Stimulated activated naive CD4-positive, alpha-beta T cell treated with Interleukin-2 at 50 U/mL for 16 hours (primary cell): ENCODE measurements at places on chromosomes 6 and 20.

DNA sequence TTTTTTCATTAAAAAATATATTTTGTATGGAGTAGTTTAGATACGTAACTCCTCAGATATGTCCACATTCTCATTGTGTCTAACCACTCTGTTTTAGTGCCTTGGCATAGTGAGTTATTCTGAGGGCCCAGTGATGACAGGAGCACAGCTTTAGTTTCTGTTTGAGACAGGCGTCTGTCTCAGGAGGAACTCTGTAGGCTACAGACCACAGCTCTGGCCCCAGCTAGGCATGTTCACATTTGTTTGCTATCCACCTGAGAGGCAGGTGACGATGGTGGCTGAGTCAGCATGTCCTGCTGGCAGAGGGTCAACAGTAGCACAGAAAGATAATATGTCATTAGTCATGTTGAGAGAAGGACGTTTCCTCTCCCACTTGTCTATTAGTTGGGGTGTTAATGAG, 16.3 kb downstream of the LRRC1 start:
- DNase-seq, result no peak

- no peak for DNase-seq
Measured at GRCh38 chr20:50070361-50070760, 42.6 kb downstream of the UBE2V1 start.

GRCh38 chr6:63807056-63807455, 171.5 kb downstream of the PHF3 start:
- DNase-seq, result no peak

DNA sequence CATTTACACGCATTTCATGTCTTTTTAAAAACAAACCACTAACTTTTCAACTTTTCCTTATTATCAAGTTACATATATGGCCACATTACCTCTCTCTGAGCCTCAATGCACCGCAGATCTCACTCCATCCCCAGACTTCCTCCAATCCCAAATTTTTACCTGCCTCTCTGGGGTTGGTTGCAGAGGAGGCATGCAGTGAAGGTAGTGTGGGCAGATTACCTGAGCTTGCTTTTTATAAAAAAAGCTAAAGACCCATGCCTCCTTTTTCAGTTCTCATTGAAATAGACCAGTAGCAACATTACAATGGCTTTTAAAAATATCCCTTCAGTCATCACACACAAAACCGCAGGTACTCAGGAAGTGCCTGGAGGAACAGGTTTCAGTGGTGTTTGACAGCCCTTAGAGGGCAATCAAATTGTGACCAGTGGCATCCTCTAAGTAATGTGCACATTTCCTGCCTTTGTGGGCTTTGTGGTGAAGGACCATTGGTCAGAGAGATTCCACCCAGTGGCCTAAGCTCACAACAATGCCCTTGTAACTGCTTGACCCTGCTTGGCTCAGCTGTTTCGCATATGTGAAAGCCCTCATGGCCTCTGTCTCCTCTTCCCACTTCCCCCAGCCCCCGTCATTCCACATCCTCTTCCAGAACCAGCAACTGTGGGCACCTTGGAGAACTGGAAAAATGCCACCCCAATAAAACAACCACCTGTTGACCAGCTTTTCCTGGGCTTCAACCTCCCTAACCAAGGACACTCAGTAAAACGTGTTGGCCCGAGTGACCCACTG, 30.2 kb upstream of the IL17A start:
- no peak for DNase-seq

GRCh38 chr6:168132531-168133167, 53.6 kb upstream of the FRMD1 start:
- no peak for DNase-seq

DNA sequence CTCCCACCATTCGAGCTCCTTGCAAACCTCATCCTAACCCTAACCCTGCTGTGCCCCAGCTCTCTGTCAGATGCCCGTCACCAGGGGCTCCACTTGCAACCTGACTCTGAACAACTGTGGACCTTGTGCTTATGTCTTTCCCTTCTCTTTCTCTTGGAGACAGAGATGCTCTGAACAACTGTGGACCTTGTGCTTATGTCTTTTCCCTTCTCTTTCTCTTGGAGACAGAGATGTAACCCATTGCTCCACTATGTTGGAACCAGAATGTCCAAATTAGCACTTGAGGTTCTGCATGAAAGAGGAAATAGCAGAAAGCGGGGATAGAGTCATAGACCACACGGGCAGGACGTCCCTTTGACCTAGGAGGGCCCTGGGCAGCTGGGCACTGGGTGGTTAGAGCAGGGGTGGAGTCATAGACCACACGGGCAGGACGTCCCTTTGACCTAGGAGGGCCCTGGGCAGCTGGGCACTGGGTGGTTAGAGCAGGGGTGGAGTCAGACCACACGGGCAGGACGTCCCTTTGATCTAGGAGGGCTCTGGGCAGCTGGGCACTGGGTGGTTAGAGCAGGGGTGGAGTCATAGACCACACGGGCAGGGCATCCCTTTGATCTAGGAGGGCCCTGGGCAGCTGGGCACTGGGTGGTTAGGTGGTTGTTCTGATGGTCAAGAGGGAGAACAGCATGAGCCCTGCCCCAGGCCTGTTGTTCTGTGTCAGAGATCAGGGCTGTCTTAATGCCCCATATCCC, 22.2 kb downstream of the PCMTD2 start:
- no peak for DNase-seq

DNA sequence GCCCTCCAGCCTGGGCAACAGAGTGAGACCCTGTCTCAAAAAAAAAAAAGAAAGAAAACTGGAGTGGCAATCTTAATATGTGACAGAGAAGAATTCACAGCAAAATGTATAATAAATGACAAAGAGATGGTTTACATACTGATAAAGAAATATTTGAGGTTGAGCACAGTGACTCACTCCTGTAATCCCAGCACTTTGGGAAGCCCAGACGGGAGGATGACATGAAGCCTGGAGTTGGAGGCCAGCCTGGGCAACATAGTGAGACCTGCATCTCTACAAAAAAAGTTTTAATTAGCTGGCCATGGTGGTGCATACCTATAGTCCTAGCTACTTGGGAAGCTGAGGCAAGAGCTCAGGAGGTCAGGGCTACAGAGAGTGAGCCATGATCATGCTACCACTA, 12.4 kb upstream of the DEFB118 start:
- no peak for DNase-seq

- DNase-seq, result no peak
Measured at GRCh38 chr20:13131688-13132087, 89.4 kb upstream of the ISM1 start.

GRCh38 chr20:49724408-49725223, 10.9 kb upstream of the B4GALT5 start:
- DNase-seq, result no peak

- no peak for DNase-seq
Measured at GRCh38 chr20:47102629-47103028, 208.0 kb downstream of the EYA2 start.

GRCh38 chr6:41306187-41306854, 19.8 kb upstream of the TREM1 start:
- DNase-seq, result peak; percentile 15

GRCh38 chr6:15996030-15996429, 132.9 kb upstream of the MYLIP start:
- DNase-seq, result no peak

- DNase-seq, result no peak
Measured at GRCh38 chr6:27862396-27863066, 49.7 kb downstream of the OR2B2 start.

DNA sequence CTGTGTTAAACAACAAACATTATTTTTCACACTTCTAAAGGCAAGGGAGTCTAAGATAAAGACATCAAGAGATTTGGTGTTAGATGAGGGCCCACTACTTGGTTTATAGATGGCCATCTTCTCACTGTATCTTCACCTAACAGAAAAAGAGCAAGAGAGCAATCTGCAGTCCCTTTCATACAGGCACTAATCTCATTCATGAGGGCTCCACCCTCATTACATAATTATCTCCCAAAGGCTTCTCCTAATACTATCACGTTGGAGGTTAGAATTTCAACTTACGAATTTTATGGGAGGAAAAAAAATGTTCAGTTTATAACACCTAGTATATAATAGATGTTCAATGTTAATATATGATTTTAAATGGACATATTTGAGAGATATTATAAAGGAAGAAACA, 45.6 kb downstream of the HDAC2 start:
- no peak for DNase-seq

GRCh38 chr6:157498817-157499216, 117.8 kb downstream of the ZDHHC14 start:
- DNase-seq, result no peak

DNA sequence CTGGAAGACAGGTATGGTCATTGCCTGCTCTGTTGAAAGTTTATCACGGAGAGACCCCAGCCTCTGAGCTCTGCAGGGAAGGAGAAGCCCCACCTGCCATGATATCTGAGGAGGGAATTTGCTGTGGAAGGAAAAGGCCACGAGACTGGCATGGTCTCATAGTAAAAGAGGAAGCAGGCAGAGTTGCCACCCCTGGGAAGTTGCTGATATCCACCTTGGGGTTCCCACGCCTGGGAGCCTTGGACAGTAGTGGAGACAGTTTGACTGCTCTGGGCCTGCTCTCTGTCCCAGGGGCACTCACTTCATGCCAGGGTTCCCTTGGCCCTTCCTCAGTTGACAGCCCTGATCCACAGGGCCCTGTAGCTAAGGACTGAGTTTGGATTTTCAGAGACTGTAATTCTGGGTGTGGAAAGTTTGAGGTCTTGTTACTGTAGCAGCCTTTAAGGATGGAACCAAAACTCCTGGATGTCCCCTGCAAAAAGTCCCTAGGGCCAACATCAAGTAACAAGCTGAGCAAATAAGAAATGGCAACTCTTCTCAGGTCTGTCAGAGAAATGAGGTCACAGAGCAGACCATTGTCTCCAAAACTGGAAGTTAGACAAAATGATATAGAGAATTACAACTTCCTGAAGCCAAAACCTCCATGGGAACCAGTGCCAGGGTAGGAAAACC, 6.9 kb upstream of the SIRPB1 start:
- no peak for DNase-seq

DNA sequence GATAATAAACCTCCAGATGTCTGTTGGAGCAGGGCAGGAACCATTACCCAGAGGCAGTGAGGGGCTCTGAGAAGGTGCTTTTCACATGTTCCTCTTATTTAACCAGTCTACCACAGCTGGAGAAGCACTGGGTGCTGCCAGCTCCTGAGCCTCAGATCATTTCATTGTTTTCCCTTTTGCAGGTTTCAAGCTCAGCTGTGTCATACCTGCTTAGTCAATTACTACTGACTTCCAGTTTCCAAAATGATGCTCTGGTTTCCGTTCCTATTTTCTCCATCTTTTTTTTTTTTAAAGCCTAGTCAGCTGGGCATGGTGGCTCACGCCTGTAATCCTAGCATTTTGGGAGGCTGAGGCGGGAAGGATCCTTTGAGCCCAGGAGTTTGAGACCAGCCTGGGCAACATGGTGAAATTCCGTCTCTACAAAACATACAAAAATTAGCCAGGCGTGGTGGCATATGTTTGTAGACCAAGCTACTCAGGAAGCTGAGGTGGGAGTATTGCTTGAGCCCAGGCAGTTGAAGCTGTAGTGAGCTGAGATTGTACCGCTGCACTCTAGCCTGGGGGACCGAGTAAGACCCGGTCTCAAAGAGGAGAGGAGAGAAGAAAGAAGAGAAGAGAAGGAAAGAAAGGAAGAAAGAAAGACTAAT, 6.7 kb downstream of the FLOT1 start:
- DNase-seq, result no peak

GRCh38 chr6:24357336-24358218, at the start of gene DCDC2:
DCDC2 (minus strand) TSS chr6:24358059; CDS start chr6:24357750, 309 bp downstream.
- DNase-seq, result peak; percentile 21

DNA sequence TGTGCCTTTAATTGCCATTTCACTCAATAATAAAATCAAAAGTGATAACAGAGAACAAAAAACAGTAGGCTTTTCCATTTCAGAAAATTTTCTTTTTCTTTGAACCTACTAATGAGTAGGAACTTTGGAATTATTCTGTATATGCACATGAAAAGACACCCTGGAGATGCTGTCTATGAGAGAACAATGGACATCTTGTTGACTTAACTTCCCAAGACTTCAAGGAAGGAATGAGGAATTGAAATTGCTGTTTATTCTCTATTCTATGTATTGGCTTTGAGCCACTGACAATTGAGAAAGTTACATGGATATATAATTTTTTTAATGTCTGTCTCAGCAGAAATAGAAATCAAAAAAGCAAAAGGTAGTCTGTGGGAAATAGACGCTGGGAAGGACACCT, 98.6 kb upstream of the PCSK2 start:
- no peak for DNase-seq

- DNase-seq, result no peak
Measured at GRCh38 chr20:53101992-53102760, 130.0 kb downstream of the TSHZ2 start.

DNA sequence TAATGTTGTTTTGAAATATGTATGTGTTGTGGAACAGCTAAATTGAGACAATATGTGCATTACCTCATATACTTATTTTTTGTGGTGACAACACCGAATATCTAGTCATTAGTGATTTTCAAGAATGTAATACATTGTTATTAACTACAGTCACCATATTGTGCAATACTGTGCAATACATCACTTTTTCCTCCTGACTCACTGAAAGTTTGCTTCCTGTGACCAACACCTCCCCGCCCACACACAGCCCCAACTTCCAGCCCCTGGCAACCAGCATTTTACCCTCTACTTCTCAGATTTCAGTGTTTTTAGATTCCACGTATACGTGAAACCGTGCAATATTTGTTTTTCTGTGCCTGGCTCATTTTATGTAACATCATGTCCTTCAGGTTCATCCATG, 627.9 kb downstream of the PRKN start:
- DNase-seq, result no peak

DNA sequence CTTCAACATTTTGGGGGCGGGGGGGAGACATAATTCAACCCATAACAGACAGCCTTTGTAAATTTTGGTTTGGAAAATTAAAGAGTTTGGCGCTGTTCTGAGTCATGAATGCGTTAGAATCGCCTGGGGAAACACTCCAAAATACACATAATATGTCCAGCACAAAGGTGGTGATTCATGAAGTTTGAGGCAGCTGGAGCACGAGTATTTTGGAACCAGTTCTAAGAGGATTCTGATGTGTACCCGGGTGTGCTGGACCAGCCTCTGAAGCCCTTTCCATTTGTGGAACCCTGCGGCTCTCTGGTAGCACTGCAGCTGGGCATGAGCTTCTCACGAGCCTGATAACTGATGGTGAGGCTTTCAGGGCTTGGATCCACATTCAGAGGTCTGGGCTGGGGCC, 4.7 kb downstream of the GMPR start:
- no peak for DNase-seq

- no peak for DNase-seq
Measured at GRCh38 chr20:52280407-52280806, 88.8 kb upstream of the ZFP64 start.

DNA sequence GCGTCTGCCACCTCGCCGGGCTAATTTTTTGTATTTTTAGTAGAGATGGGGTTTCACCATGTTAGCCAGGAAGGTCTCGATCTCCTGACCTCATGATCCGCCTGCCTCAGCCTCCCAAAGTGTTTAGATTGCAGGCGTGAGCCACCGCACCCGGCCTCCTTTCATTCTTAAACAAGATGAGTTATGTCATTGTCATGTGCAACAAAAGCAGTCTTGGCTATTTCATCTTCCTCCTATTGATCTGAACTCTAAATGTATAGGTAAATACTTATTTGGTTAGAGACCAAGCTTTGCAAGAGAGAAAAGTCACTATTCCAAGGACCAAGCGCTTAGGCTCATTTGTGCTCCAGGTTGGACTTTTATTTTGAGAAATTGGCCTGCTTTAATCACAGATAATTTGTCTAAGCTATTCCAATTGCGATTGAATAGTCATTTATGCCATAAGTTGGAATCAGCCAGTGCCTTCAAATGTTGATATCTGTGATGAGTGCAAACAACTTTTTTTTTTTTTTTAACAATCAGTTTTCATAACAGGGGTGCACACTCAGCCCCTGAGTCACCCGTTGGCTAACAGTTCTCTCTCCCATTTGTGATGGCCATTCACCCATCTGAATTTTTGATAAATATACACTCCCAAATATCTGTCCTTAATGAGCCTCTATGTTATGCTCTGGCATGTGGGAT, 167.3 kb downstream of the BCAS1 start:
- DNase-seq, result no peak
